Transverse colon (tissue), 4 donors: ENCODE measurements at places on chromosomes 13 and 19. TPM values are rescaled to one million over a fixed set of nuclear protein-coding genes. Genes with fewer than 3 reads are reported as not detected.
A peak's percentile ranks its signal among the peaks of the same experiment; 100 is the strongest.

GRCh38 chr13:39134574-39134973 lies 96.3 kb downstream of the NHLRC3 start:
- no peak for DNase-seq
- H3K27me3 ChIP-seq = no peaks in the 10 kb centered on the region
- H3K4me3 ChIP-seq = no peak overlapping the region
- no peaks in the 10 kb centered on the region for H3K4me1 ChIP-seq

DNA sequence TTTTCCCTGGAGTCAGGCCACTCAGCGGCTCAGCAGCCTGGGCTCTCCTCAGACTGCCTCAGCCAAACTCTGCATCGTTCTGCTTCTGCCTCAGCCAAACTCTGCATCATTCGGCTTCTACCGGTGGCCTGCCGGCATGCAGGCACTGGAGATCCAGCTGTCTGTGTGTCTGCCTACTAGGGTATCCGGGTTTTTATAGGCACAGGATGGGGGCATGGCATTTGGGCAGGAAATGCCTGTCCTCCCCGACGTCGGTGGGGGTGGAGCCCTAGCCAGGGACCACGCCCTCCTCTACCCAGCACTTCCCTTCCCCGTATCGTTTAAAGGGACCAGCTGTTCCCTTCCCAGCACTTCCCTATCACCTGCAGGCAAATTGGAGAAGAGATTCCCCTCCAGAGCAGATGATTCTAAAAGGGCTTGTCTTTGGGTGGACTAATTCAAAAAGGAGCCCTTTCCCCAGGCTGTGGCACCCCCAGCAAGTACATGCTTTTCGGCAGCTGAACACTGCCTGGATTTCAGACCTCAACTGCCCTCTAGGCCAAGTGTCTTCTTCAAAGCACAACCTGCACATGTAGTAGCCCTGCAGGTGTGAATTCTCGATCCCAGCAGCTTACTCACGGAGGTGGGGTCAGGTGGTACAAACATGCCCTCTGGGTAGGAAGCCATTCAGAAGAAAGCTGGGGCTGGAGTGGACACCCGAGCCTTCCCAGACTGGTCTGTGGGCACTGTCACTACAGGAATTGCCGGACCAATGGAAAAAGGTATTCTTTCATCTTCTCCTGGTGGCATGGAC lies 25.4 kb upstream of the GPR12 start:
- no peaks in the 10 kb centered on the region for H3K36me3 ChIP-seq
- H3K4me1 ChIP-seq = no peaks in the 10 kb centered on the region
- no peak overlapping the region for H3K27ac ChIP-seq
- peaks cover 16% of the 10 kb centered on the region for H3K27me3 ChIP-seq

GRCh38 chr13:82800391-82800790 lies 1081.9 kb downstream of the SLITRK1 start:
- H3K27ac ChIP-seq = no peak overlapping the region
- no peak for DNase-seq
- no peaks in the 10 kb centered on the region for H3K4me1 ChIP-seq
- no peaks in the 10 kb centered on the region for H3K36me3 ChIP-seq

- no peak overlapping the region for H3K27ac ChIP-seq
- no peaks in the 10 kb centered on the region for H3K4me1 ChIP-seq
- H3K4me3 ChIP-seq = no peak overlapping the region
- H3K36me3 ChIP-seq = no peaks in the 10 kb centered on the region
- H3K27me3 ChIP-seq = no peaks in the 10 kb centered on the region
- no peak for DNase-seq
Observed at GRCh38 chr19:18814063-18814462, 17.7 kb upstream of the UPF1 start.

DNA sequence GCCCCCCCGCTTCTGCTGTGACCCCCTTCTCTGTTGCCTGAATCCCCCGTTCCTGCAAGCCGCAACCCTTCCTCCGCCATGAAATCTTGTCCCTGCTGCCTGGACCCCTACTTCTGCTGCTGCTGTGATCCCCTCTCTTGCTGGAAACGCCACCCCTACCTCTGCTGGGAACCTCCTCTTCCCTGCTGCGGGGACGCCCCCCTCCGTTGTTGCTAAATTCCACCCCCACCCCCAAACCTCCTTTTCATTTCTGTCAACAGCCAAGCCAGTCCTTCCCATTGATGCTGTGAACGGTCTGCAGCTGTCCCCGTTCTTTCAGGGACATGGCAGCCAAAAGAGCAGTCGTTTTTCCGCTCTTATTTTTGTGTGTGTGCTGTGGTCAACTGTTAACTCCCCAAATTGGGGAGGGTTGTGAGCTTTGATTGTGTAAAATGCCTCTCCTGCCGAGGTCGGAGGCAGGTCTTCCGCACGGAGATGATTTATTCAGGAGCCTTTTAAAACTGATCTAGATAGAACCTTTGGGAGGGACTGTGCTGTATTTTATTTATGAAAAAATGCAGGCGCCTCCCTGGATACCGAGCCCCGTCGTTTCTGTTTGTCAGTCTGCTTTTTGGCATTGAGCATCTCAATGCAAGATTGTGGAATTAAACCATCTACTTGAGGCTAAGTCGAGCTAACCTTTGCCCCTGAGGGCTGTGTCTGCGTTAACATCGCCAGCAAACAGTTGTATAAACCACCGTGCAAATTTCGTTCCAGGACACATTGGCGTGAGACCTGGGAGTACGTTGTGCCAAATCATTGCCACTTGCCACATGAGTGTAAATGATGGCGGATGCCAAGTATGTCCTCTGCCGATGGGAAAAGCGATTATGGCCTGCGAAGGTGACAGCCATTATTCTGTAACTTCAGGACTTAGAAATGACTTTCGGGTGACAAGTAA lies 27.9 kb upstream of the NDUFS7 start:
- H3K4me3 ChIP-seq = peak overlapping the region; percentile 97
- H3K27me3 ChIP-seq = no peaks in the 10 kb centered on the region
- DNase-seq = peak; percentile 43

DNA sequence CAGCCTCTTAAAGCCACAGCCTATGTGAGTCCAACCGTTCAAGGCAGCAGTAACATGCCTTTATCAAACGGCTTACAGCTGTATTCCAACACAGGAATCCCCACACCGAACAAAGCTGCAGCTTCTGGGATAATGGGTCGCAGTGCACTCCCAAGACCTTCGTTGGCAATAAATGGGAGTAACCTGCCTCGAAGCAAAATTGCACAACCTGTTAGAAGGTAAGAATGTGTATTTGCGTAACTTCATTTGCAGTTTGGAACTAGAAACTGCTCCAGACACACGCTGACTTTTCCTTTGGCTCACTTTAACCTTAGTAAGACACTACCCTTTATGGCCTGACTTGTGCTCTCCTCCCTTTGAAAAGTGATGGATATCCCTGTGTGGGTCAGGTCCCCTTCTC lies 63.4 kb downstream of the SLAIN1 start:
- H3K27me3 ChIP-seq = no peaks in the 10 kb centered on the region
- H3K4me3 ChIP-seq = no peak overlapping the region
- H3K36me3 ChIP-seq = no peaks in the 10 kb centered on the region
- H3K27ac ChIP-seq = no peak overlapping the region
- no peaks in the 10 kb centered on the region for H3K4me1 ChIP-seq

DNA sequence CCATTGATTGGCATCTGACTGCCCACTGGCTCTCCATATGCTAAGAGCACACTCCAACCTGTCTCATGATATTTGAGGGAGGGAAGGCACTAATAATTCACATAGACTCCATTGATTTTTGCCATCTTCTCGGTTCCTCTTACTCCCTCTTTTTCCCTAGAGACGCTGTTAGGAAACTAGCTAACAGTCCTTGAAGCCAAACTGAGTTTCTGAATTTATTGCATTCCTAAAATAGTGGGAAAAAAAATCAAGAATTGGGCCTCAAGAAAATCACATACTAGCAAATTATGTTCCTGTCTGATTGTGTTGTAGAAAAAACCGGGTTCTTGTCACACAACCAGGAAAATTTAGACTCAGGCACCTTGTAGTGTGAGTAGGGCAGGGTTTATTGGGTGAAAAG lies 86.4 kb upstream of the SLC7A1 start:
- no peaks in the 10 kb centered on the region for H3K27me3 ChIP-seq
- no peaks in the 10 kb centered on the region for H3K4me1 ChIP-seq
- H3K4me3 ChIP-seq = no peak overlapping the region
- DNase-seq = no peak
- no peak overlapping the region for H3K27ac ChIP-seq
- H3K36me3 ChIP-seq = no peaks in the 10 kb centered on the region

The SLC25A41 gene
- total RNA-seq = not detected

The MISP3 gene
- total RNA-seq = 23.8 TPM
